ENCODE measurements at places on chromosomes 2 and 18.

DNA sequence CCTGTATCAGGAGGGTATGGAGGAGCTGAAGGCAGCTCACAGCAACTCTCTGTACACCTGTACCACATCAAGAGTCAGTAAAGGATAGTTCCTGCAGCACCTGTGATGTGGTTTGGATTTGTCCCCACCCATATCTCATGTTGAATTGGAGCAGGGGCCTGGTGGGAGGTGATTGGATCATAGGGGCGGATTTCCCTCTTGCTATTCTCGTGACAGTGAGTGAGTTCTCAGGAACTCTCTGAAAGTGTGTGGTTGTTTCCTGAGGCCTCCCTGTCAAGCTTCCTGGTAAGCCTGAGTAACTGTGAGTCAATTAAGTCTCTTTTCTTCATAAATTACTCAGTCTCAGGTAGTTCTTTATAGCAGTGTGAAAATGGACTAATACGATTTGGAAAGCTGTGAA, 28.9 kb downstream of the OSBPL1A start:
- peak; percentile 17 for DNase-seq

GRCh38 chr2:95024371-95024770, 1.1 kb upstream of the MAL start:
- DNase-seq = no peak

GRCh38 chr2:202870431-202871299, 901 bp downstream of the ICA1L start:
- peak; percentile 35 for DNase-seq

DNA sequence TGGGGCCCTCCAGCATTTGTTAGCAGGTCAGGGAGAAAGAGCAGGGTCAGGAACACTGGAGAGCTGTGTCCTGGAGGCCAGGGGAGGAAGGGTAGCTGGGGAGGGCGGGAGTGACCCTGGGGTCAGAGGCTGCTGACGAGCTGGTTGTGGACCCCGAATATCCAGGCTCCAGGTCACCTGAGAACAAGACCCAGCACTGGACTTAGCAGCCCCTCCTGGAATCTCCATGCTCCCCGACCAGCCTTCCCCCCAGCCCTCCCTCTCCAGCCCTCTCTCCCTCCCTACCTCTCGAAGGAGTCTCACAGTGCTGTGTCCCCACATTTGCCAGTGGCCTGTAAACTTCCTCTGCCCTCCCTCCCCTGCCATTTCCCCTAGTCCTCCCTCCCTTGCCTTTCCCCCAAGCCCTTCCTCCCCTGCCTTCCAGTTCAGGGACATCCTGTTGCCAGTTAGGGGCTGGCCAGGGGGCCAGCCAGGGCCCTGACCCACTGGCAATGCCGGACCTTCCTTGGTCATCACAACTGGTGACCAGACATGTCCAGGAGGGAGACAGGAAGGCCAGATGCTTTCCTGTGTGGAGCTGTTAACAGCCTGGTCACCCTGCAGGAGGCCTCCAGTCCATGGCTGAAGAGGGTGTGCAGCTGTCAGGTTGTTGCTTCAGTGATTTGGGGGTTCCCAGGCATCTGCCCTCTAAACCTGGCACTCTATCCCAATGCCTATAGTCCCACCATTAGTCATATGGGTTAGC, 50.0 kb upstream of the FAHD2A start:
- DNase-seq = no peak

- no peak for DNase-seq
Observed at GRCh38 chr2:15881120-15881433, 59.3 kb upstream of the MYCN start.

DNA sequence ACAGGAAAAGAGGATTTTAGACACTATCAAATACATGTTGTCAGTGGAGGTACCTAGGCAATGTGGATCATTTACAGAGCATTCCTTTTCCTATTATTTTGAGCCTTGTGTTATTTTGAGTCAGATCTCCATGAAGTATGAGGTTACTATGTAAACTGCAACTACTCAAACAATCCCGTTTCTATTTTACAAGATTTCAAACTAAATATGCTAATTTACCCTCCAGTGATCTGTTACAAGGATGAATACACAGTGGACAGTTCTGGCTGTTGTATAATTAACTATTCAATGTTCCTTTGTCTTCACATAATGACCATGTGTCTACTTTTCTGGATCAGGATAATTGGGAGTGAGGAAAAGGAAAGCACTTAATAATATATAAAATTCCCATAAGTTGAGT, 4.6 kb downstream of the HOXD1 start:
- no peak for DNase-seq

DNA sequence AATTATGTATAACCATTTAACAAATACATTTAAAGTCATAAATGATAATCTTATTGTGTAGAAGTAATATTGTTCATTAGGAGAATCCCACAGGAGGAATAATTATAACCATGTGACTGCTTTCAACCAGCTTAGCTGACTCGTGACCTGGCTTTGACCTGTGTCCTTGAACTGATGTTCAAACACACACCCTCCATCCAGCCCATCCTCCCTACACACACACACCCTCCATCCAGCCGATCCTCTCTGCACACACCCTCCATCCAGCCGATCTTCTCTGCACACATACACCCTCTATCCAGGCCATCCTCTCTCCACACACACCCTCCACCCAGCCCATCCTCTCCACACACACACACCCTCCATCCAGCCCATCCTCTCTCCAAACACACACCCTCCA, 83.5 kb downstream of the EIPR1 start:
- no peak for DNase-seq

- no peak for DNase-seq
Observed at GRCh38 chr18:55237660-55238059, 278.4 kb upstream of the CCDC68 start.

- no peak for DNase-seq
Observed at GRCh38 chr2:101199251-101199791, 48.1 kb upstream of the TBC1D8 start.

DNA sequence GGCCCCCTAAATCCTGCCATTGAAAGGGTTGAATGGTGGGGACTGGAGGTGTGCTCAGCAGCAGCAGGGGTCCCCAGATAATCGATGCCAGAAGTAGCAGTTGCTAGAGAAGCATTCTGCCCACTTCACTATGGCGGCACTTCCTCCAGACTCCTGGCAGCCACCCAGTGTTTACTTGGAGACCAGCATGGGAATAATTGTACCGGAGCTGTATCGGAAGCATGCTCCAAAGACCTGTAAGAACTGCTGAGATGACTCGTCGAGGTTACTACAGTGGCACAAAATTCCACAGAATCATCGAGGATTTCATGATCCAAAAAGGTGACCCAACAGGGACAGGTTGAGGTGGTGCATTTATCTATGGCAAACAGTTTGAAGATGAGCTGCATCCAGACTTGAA, 11.0 kb upstream of the GAREM2 start:
- DNase-seq = no peak

DNA sequence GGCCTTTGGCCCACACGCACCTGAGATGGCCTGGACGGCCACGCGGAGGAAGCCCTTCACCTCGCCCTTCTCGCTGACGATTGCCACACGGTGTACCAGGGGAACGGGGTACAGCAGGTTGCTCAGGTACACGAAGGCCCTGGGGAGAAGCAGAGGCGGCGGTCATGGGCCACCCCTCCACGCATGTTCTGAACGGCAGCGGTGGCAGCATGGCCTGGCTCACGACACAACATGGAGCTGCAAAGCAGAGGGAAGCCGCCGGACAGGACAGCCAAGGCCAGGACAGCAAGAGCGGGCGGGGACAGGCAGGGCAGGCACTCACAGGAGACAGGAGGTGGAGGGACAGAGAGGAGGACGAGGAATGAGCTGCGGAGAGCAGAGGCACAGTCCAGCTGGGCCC, 58.7 kb downstream of the AQP12A start:
- DNase-seq = no peak

GRCh38 chr18:44701227-44701626, 20.5 kb downstream of the SETBP1 start:
- no peak for DNase-seq

GRCh38 chr18:3262234-3263131, 550 bp downstream of the MYL12B start:
- no peak for DNase-seq

DNA sequence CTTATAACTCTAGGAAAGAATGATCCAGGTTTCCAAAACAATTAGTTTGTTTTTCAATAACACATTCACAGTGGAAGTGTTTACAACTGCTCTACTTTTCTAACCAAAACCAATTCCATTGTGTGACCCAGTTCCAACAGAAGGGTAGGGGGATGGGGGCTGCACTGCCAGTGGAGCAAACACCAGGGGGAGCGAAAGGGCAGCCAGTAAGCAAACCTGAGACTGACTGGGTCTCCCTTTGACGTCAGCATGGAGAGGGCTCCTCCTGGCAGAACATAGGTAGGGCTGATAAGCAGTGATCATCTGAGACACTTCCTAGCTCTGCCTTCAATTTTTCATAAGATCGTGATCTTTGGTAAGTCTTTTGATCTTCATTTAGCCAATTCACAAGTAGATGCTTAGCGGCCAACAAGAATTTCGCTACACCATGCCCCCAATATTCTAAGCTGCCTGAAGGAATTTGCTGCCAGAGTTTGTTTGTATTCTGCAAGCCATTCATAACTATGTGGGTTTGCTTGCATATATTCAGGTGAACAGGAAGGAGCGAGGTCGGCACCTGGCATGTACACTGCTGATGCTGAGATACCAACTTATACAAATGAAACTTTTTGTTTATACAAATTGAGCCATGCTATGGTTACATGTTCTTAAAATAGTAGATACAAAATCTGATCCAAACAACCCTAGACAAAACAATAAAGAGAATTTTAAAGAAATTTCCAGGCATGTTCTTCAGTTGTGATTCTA, 45.9 kb downstream of the ST6GAL2 start:
- no peak for DNase-seq

- DNase-seq = no peak
Observed at GRCh38 chr2:85016446-85016845, 45.5 kb downstream of the KCMF1 start.

DNA sequence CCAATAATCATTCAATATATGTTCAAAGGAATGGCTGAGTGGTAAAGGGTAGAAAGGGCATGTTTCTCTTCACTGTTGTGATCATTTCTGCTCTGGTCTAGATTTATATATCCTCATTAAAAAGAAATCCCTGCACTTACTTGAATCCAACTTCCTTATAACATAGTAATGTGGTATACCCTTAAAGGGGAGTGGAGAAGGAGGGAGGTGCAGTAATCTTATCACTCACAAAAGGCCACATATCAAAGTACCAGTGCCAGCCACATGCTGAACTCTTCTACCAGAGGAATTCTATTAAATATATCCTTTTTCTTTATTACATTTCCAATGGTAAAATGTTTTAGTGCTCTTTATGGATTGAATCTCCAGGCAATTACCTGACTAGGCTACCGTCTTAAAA, 3.3 kb downstream of the KATNAL2 start:
- no peak for DNase-seq

DNA sequence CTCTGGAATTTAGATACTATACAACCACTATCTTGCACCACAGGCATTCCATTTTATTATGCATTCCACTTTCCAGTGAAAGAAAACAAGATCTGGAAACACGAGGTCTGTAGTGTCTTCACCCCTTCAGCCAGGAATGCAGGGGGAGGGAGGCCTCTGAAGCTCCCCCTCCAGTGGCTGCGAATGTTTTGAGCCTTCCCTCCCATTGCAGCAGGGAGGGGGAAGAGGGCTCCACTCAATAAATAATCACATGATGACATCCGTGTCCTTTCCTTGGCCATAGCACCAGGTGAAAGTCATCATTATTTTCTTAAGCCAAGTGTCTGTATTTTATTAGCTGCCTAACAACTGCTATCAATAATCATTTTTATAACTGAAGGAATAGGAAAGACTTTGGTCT, 38.6 kb downstream of the ALPK2 start:
- no peak for DNase-seq

DNA sequence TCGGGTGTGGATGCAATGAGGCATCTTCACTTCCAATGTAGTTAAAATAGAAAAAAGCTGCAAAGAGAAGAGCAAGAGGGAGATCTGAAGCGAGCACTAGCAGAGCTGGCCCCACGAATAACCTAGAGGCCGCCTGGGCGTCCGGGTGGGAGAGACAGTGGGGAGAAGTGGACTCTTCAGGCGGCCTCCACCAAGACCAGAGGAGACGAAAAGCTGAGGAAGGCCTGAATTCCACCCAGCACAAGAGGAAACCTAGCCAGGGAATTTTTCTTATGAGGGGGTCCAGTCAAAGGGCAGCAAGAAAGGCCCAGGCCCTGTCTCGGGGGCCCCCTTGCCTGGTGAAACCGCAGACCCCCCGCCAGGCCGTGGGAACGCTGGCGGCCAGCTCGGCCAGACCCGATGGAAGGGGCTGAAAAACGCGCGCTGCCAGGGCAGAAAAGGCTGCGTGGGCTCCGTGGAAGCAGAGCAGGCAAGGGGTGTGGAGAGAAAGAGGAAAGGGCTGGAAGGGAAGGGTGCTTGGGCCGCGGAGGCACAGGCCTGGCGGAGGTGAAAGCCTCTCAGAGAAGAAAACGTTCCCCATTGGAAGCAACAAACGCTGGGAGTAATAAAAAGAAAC, 69.2 kb downstream of the KCTD1 start:
- DNase-seq = no peak

- no peak for DNase-seq
Observed at GRCh38 chr18:46060359-46060841, 11.7 kb downstream of the PSTPIP2 start.

GRCh38 chr18:12254136-12254819, at the start of gene CIDEA:
CIDEA (plus strand) TSS chr18:12254361; CDS start chr18:12254384, 23 bp downstream.
- no peak for DNase-seq

DNA sequence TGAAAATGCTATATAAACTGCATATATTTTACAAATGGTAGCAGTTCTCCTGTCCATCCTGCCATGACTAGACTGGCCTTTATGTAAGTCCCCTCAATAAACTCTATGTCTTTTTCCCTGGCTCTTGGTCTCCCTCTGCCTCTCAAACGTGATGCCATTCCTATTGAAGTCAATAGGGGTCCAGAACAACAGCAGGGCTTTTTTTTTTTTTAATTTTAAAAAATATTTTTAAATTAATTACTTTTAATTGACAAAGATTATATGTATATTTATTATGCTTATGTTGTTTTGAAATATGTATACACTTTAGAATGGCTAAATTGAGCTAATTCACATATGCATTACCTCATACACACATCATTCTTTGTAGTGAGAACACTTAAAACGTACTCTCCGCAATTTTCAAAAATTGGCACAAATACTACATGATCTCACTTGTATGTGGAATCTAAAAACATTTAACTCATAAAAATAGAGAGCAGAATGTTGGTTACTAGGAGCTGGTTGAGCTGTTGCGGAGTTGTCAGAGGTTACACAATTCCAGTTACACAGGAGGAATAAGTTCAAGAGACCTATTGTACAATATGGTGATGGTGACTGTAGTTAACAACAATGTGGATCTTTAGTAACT, 123.1 kb downstream of the LRRTM4 start:
- no peak for DNase-seq

GRCh38 chr2:235394278-235394828, 99.5 kb upstream of the AGAP1 start:
- no peak for DNase-seq

GRCh38 chr2:153584244-153584643, 105.7 kb upstream of the RPRM start:
- DNase-seq = no peak

GRCh38 chr2:206558492-206558891, 83.8 kb upstream of the FAM237A start:
- no peak for DNase-seq

Data from activated T-helper 1 cell treated with anti-CD3 and anti-CD28 coated beads, Interleukin-2, amount 50 U/mL, for 16 hours (primary cell).